ENCODE measurements at places on chromosomes 5 and 9.

DNA sequence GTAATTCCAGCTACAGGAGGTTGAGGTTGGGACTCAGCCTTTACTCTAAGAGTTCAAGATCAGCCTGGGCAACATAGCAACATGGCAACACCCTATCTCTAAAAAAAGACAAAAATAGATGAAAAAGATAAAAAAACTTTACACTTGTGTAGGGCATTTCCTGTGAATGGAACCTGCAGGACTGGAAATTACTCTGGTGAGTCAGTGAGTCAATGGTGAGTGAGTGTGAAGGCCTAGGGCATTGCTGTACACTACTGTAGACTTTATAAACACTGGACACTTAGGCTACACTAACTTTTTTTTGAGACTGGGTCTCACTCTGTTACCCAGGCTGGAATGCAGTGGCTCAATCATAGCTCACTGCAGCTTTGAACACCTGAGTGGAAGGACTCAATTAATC is 19.5 kb upstream of the ARSI start:
- DNase-seq, result peak; percentile 85

DNA sequence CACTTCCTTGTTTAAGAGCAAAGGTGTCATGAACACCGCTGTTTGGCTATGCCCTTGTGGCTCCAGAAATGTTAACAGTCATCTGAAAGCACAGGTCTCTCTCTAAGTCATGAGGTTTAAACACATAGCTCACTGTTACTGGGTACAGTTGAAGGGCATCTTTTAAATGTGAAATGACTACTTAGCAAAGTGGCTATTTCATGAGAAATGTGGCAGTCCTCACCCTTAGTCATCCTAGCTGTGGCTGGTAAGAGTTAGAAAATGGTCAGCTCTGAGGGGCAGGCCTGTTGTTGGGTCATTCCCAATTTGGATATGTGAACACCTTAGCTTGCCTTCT is 24.2 kb upstream of the TMEM171 start:
- no peak for DNase-seq

GRCh38 chr9:120654272-120654671 is 60.0 kb downstream of the MEGF9 start:
- DNase-seq, result no peak

- DNase-seq, result no peak
These were observed 27.4 kb downstream of the CTSL start for GRCh38 chr9:87753313-87753712.

DNA sequence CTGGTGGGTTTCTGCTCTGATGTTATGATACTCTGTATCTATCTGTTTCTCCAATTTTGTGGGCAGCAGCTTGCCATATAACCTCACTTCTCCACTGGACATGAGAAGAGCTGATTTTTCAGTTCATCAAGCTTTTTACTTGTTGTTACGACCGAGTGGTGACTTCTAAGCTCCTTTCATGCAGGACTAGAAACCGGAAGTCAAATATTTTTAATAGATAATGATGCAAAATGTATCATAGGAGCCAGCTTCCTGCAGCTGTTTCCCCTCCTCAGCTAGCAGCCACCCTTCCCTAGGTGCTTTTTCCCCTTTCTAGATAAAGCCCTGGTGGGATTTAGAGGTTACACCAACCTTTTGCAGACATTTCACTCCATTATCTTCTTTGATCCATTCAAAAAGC is 17.0 kb upstream of the ADAM19 start:
- no peak for DNase-seq

DNA sequence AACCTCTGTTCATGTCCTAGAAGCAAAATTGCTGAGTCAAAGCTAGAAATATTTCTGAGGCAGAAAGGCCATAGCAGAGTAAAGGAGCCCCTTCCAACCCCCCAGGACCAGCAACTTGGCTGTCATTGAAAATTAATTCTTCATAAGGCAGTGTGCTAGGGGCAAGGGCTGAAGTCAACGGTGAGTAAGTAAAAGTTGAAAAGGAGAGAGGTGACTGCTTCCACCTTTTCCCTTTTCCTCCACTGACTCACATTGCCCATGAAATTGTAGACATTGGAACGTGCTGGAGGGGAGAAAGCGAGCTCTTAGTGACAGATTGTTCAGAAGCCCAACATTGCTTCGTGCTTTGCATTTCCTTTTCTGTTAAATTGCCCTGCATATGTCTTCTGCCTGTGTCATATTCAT is 19.1 kb downstream of the GLRA1 start:
- DNase-seq, result peak; percentile 43

DNA sequence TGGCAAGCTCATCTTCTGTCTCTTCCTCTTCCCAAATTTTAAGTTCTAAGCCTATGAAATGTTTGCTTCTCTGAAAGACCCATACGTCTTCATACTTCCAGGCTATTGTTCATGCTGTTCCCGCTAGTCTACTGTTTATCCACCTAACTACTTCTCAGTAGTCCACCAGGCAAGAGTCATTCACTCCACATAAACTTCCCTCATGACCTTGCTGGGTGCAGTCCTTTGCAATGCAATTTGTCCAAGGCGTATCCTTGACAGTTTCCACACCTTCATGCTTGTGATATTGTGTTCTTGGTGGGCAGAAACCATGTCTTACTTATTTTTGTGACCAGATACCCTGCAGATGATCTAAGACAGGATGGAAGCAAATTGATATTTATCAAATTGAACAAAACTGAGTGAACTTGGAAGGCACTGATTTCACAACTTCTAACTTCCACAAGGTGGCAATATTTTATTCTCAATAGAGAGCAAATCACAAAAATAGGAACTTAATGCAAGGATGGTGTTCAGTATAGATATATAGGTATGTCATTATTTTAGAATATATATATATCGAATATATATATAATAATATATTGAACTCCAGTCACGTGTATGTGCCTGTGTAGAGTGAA is 30.3 kb downstream of the TYRP1 start:
- DNase-seq, result peak; percentile 3

- DNase-seq, result no peak
These were observed 112.8 kb upstream of the SLC25A48 start for GRCh38 chr5:135721548-135722090.

DNA sequence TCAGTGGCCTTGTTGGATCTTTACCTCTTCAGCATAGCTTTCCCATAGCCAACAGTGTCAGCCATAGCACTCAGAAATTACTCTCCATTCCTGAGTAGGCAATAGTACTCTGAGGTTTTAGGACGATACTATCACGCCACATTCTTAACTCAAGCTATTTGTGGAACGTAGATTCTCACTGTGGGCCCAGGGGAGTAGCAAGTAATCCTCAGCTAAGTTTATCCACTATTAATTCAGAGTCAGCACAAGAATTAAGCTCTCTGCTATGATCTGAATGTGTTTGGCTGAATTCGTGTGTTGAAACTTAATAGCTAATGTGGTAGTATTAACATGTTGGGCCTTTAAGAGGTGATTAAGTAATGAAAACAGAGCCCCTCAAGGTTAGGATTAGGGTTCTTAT is 858.8 kb upstream of the NUDT12 start:
- no peak for DNase-seq

DNA sequence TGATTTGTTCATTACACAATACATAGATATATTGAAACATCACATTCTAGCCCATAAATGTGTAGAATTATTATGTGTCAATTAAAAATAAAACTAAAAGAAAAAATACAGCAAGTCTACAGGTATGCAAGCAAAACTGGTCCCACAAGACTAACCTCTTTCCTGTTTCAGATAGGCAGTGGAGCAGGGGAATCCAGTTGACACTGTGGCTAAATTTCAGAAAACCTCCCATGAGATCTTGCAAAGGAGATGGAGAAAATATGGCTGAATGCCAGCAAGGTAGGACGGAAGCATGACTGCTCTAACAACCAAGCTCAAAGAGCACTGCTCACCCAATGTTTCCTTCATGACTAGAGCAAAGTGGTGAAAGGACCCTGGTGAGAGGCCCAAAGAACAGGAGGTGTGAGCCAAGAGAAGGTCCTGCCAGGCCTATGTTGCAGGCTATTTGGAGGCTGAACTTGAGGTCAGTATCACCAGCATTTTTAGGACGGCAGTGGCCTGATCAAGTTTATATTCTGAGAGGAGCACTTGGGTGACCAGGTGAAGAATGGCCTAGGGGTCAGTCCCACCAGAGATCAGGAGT is 1.1 kb upstream of the SH3TC2 start:
- no peak for DNase-seq

DNA sequence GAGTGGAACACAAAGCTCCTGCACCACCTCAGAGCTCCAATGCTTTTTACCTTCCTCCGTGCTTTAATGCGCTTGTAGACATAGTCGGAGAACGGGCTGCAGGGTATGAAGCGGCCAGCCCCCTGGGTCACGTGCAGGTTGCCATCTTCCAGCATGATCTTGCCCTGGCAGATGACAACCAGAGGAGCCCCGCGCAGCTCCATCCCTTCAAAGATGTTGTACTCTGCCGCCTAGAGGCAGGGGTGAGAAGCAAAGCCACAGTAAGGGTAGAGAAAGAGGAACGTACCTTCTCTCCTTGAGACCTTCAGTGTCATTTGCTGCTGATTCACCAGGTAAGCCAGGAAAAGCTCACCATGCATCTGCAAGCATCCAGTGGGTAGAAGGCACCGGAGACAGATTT is 112.3 kb downstream of the DPYSL3 start:
- DNase-seq, result no peak

GRCh38 chr9:87554976-87555375 is 57.3 kb downstream of the DAPK1 start:
- DNase-seq, result no peak

GRCh38 chr5:93274291-93274690 is 306.7 kb downstream of the NR2F1-AS1 start:
- DNase-seq, result peak; percentile 3

DNA sequence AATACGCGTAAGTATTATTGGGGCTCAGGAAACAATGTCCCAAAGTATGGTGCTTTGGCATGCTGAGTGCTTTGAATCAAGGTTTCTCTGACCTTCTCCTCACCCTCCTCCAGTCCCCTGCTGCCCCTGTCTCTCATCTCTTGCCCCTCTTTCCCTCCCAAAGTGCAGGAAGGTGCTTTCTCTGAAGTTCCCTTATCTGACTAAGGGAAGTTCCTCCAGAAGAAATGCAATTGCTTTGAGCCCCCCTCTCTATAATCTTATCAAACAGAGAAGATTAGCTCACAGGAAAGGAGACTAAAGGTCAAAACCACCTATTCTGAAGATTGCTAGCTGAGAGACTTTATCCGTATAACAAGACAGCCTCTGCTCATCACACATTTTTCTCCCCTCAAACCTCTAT is 288.1 kb downstream of the ARL15 start:
- DNase-seq, result no peak

DNA sequence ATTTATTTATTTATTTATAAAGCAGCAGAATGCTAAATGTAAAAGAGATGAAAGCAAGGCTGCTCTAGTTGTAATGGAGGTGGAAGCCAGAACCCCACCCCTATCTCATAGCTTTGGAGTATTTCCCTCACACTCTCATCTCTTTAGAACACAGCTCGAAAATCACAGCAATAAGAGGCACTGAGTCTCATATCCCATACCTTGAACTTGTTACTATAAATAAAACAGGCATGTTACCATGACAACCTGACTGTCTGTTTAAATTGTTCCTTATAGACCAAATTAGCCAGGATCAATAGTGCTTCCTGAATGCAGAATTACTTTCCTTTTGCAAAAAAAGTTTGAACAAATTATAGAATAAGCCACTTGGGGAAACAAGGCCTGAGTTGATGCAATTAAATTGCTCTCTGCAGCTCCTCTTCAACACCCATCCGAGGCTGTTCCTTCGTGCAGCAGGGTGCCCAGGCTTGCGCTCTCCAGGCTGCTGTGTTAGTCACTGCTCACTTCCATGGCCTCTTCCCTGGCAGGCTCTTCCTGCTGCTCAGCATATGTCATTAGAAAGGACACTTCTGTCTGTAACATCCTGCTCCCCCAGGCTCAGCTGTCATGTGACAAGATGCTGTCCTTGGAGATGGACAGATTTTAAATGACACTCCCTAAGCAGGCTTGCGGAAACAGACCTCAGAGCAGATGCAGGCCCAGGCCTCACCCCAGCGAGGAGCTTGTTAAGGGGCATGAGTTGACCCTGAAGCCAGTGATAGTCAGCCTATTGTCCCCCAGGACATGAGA is 120.2 kb downstream of the CARTPT start:
- no peak for DNase-seq

GRCh38 chr5:139746691-139747582 is 48.7 kb upstream of the PSD2 start:
- no peak for DNase-seq

GRCh38 chr5:171667341-171668096 is 118.1 kb upstream of the SMIM23 start:
- no peak for DNase-seq

GRCh38 chr9:134971196-134971595 is 53.5 kb upstream of the FCN1 start:
- DNase-seq, result no peak

- DNase-seq, result no peak
These were observed 36.3 kb downstream of the KLHL3 start for GRCh38 chr5:137699336-137700281.

DNA sequence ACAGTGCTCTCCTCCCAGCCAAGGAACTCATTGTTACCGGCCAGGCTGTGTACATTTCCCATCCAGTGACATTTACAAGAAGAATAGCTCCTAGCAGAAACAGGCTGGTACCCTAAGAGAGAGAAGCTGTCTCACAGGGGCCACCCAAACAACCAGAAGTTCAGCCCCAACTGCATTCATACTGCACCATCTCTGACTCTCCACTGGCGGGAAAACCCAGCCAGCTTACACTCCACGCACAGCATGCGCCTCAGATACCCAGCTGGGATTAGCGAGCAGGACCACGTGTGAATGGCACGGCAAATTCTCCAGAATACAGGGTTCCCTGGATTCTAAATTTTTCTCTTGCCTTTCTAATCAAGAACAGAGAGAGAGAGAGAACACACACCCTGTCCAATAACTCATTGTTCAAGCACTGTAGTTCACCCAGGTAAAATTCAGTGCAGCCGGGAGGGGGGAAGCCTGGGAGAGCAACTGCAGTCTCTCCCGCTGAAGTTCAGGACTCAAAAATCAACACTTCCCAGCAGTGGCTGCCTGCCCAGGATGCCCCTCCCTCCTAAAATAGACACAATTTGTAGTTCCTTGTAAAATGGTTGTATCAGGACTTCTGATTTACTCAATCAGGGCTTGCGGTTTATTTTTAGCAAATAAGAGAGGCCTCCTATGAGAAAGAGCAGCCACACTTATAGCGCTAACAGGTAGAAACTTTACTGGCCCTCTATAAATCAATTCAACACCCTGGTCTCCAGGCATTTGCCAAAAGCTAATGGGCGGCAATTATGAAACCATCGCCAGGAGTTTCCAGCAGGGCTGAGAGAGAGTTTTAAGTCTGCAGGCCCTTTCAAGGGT is 2.2 kb downstream of the COL23A1 start:
- no peak for DNase-seq

DNA sequence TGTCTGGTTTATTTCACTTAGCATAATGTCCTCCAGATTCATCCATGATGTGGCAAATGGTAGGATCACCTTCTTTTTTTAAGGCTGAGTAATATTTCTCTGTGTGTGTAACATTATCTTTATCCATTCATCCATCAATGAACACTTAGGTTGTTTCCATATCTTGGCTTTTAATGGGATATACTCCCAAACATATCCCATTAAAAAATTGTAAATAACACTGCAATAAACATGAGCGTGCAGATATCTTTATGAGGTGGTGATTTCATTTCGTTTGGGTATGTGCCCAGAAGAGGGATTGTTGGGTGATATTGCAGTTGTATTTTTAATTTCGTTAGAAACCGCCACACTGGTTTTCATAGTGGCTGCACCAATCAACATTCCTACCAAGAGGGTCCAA is 36.2 kb upstream of the UGCG start:
- no peak for DNase-seq

GRCh38 chr5:75756981-75757380 is 39.7 kb upstream of the POC5 start:
- no peak for DNase-seq

Measured in HFFc6 (cell line).